ENCODE measurements at places on chromosomes 11 and 22. TPM values are rescaled to one million over a fixed set of nuclear protein-coding genes. Genes with fewer than 3 reads are reported as not detected.

BAIAP2L2 gene
- 2.0 TPM for total RNA-seq

ADAMTS8 gene
- 0.53 TPM for total RNA-seq

ENTHD1 gene
- total RNA-seq = not detected

WBP2NL gene
- 0.37 TPM for total RNA-seq

MADD gene
- 15.2 TPM for total RNA-seq

IFITM10 gene
- 7.7 TPM for total RNA-seq

PKNOX2 gene
- 1.1 TPM for total RNA-seq

SPI1 gene
- total RNA-seq = not detected

OR9G1 gene
- not detected for total RNA-seq

TRPC6 gene
- total RNA-seq = 1.5 TPM

E2F8 gene
- 0.79 TPM for total RNA-seq

HOATZ gene
- total RNA-seq = not detected

ANGPTL5 gene
- total RNA-seq = 0.92 TPM

SLC37A2 gene
- total RNA-seq = 0.06 TPM

LYVE1 gene
- 3.3 TPM for total RNA-seq

ZDHHC8 gene
- total RNA-seq = 6.6 TPM

CALCA gene
- not detected for total RNA-seq

OTOG gene
- not detected for total RNA-seq

NUCB2 gene
- 186 TPM for total RNA-seq

DGCR6L gene
- total RNA-seq = 65.3 TPM

SCN2B gene
- not detected for total RNA-seq

RTN4R gene
- 0.13 TPM for total RNA-seq

KLHDC7B gene
- under 0.01 TPM for total RNA-seq
